ENCODE measurements at places on chromosomes 12 and 14.

DNA sequence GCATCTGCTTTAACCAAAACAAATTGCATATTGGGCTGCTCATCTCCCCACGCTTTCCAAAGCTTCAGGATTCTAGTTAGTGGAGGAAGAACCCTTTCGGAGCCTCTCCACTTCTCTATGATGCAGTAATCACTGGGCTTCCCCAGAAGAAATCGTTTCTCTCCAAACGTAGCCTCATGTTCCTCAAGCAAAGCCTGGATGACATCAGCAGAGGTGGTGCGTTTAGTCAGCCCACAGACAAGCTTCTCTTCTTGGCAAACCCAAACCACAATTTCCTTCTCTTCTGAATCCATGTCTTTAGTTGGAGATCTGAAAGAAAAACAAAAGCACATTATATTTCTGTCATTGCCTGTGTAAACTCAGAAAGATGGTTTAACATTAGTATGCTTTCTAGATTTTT lies 30.6 kb downstream of the RASSF9 start:
- no peak for DNase-seq

DNA sequence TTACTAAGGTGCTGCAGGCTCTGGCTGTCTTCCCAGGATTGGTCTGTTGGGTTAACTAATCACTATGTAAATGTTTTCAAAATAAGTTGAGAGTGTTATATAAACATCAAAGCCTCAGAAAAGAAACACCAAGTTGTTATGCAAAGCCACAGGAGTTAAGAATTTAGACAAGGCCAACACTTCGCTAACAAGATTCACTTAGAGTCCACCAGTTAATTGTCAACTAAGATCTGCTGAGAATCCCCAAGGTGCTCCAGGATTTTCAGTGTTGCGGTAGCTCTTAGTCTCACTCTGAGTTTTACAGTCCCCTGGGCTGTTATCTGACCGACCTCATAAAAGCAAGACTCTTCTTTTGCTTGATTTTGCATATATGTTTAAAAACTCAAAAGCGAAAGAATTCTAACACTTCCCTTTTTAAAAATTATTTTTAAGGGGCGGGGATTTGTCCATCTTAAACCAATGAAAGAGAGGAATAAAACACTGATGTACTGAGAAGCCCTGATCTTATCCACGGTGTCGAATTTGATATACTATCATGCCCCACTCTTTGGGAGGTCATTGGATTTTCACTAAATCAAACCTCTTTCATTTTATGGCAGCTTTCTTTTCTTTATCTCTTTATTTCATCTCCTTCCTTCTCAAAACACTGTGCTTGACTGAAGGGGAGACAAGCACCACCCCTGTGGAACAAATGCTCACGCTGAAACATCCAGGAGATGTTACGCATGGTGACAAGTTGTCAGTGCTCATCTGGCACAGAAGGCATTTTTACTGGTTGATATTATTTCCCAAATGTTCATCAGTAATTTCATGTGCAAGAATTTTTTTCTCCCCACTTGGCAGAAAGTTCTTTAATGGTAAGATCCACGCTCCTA lies 7.0 kb downstream of the NIN start:
- DNase-seq = no peak

DNA sequence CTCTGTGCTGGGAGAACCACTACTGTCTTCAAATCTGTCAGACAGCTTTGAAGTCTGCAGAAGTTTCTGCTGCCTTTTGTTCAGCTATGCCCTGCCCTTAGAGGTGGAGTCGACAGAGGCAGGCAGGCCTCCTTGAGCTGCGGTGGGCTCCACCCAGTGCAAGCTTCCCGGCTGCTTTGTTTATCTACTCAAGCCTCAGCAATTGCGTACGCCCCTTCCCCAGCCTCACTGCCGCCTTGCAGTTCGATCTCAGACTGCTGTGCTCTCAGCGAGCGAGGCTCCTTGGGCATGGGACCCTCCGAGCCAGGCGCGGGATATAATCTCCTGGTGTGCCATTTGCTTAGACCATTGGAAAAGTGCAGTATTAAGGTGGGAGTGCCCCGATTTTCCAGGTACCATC lies 25.1 kb upstream of the KLRB1 start:
- no peak for DNase-seq

- DNase-seq = no peak
Observed at GRCh38 chr14:100577986-100578431, 9.2 kb downstream of the BEGAIN start.

DNA sequence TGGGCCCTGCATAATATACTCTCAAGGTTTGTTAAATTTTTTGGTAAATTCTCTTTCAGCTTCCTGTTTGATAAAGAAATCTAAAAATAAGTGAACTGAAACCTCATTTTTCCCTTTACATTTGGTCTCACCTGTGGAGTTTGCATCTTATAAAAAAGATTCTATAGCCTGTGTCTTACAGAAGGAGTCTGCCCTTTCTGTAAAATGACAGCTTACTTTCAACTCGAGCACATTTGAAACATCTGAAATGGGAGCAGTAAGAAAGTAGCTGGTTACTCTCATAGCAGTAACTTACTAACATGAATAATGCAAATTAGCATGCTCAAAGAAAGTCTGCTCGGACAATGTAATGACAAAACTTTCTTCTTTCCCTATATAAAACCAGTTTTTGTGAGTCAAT lies 155.8 kb downstream of the NELL2 start:
- no peak for DNase-seq

- DNase-seq = no peak
Observed at GRCh38 chr12:8953773-8954402, 4.4 kb upstream of the M6PR start.

GRCh38 chr14:92439537-92440344 lies 73.8 kb upstream of the RIN3 start:
- DNase-seq = no peak

- no peak for DNase-seq
Observed at GRCh38 chr12:52628111-52628507, 9.8 kb upstream of the KRT73 start.

DNA sequence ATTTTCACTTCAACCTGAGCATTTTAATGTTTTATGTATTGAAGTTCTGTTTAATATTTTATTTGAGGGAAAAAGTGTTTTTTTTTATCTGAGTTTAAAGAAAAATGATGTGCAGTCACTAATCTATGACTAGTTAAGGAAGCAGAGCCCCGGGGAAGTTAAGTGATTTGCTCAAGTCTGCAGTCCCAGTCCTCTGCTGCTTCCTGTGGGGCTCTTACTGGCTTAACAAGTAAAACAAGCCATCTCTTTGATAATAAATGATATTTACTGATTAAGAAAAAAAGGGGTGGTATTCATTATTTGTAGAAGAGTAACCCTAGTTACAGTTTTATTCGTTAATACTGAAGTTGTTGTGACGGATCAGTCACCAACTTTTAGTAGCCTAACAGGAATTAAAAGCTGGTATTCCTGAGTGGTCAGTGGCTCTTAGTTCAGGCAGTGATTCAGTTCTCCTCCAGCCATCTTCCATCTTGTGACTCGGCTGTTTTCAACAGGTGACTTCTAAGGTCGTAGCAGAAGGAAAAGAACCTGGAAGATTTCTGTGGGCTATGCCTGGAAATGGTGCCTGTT lies 21.7 kb downstream of the BICDL1 start:
- DNase-seq = no peak

DNA sequence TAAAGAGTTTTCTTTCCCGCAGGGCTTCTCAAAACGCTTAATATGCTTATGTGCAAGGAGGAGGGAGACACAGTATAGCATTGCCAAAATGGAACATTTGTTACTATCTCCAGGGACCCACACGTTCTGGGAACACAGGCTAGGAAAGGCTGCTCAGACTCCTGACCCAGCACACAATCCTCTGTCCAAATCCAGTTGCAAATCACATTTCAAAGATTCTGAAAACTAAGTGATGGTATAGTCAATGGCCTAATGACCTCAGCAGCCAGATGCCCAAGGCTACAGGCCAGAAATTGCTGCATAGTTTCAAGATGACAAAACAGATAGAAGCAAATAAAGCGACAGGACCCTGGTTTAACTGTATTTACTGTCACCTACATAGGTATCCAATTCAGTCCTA lies 97.0 kb upstream of the GRIP1 start:
- no peak for DNase-seq

- DNase-seq = no peak
Observed at GRCh38 chr14:37565550-37565949, 29.5 kb downstream of the FOXA1 start.

GRCh38 chr12:90058704-90059103 lies 350.1 kb upstream of the ATP2B1 start:
- DNase-seq = no peak

DNA sequence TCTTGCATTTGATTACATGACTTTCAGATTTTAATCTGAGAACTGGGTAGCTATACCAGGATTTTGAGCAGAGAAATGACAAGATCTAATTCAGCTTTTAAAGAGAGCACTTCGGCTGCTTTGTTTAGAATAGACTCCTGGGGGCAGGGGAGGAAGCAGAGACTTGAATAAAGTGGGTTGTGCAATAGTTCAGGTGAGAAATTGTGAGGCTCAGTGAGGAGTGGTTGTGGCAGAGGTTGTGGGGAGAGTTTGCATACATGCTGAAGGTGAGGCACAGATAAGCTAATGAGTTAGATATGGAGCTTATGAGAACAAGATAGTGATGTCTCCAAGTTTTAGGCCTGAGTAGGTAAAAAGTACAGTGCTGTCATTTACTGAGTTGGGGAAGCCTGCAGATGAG lies 281.4 kb downstream of the FLRT2 start:
- DNase-seq = no peak

- DNase-seq = no peak
Observed at GRCh38 chr12:89762498-89763170, 54.0 kb upstream of the ATP2B1 start.

- DNase-seq = no peak
Observed at GRCh38 chr14:65224799-65225198, 122.5 kb upstream of the MAX start.

- no peak for DNase-seq
Observed at GRCh38 chr12:50986966-50987737, 34.8 kb downstream of the HIGD1C start.

- no peak for DNase-seq
Observed at GRCh38 chr12:74918291-74918690, 291.3 kb downstream of the KCNC2 start.

GRCh38 chr12:106917503-106917902 lies 38.2 kb upstream of the TMEM263 start:
- DNase-seq = no peak

Data from activated naive CD8-positive, alpha-beta T cell treated with anti-CD3 and anti-CD28 coated beads, Interleukin-2, amount 50 U/mL, for 16 hours (primary cell).